Lower lobe of right lung (tissue), 2 donors: ENCODE measurements at places on chromosomes 7 and 10. TPM values are rescaled to one million over a fixed set of nuclear protein-coding genes. Genes with fewer than 3 reads are reported as not detected.

DNA sequence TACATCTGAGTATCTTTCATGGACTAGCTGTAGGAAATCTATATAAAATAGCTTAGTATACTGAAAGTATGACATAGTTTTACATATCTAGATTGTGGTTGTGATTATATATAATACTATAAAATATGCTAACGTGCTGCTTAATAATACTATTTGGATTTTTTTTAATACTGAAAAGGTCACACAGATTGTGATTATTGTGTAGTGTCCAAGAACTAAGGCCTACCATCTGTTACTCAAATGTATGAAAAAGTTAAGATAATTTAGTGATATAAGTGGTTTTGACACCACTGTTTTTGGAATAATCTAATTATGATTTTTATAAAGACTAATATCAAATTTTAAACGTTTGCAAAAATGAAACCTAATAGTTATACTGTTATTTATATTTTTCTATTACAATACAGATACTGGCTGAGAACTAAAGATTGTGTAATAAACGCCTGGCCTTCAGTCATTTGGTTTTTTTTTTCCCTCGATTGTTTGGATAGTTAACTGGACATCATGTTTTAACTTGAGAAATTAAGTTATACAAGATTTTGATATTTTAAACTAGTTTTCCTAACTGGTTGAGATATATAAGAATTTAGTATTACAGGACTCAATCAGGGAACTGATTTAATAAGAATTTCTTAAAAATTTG, 12.6 kb downstream of the PTEN start:
- DNase-seq, result no peak
- no peaks in the 10 kb centered on the region for H3K27me3 ChIP-seq
- no peak overlapping the region for H3K4me3 ChIP-seq
- no peak overlapping the region for H3K27ac ChIP-seq

GRCh38 chr10:103491729-103492364, 1.7 kb upstream of the NEURL1 start:
- H3K4me1 ChIP-seq, result peaks cover 17% of the 10 kb centered on the region
- H3K36me3 ChIP-seq, result no peaks in the 10 kb centered on the region
- H3K4me3 ChIP-seq, result no peak overlapping the region
- DNase-seq, result no peak
- no peak overlapping the region for H3K27ac ChIP-seq

GRCh38 chr7:11315666-11316258, 342.1 kb downstream of the PHF14 start:
- H3K4me1 ChIP-seq, result no peaks in the 10 kb centered on the region
- DNase-seq, result no peak
- no peaks in the 10 kb centered on the region for H3K27me3 ChIP-seq
- H3K27ac ChIP-seq, result no peak overlapping the region
- H3K4me3 ChIP-seq, result no peak overlapping the region

DNA sequence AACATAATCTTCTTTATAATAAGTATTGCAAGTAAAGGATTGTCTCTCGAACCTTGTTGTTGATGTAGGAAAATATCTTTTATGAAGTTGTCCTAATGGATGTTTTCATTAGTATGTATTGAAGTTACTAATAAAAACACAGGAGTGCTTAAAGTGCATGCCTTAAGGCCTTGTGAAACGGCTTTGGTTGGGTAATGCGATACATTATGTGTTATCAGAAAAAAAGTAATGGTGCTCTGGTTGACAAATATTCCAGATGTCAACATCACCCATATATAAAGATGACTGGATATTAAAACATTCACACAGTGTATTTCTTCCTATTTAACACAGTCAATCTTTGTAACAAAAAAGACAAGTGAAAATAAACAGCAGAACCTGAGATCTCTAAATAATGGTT, 310.7 kb downstream of the PRKG1 start:
- no peaks in the 10 kb centered on the region for H3K27me3 ChIP-seq
- no peak overlapping the region for H3K27ac ChIP-seq
- no peak for DNase-seq
- no peak overlapping the region for H3K4me3 ChIP-seq
- no peaks in the 10 kb centered on the region for H3K36me3 ChIP-seq

- no peaks in the 10 kb centered on the region for H3K36me3 ChIP-seq
- no peak overlapping the region for H3K4me3 ChIP-seq
- no peak for DNase-seq
These were observed 51.6 kb downstream of the CREB3L2 start for GRCh38 chr7:137950263-137950621.

GRCh38 chr7:147041438-147041837, 924.8 kb downstream of the CNTNAP2 start:
- no peaks in the 10 kb centered on the region for H3K27me3 ChIP-seq
- H3K4me3 ChIP-seq, result no peak overlapping the region
- H3K4me1 ChIP-seq, result no peaks in the 10 kb centered on the region
- no peaks in the 10 kb centered on the region for H3K36me3 ChIP-seq
- DNase-seq, result no peak

DNA sequence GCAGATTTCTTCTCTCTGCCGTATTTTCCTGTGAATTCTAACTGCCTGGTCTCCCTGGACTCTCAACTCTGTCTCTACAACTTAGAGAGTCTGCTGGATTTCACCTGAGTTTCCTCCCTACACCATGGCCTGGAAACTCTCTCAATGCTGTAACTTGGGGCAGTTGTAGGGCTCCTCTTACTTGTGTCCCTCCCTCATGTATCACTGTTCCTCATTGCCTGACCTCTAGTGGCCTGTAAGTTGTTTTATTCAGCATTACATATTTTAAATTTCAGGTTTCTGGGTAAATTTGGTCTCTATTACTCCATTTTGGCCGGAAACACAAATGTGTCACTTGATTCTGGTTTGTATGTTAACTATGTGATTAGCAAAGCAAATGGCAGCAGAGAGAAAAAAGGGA, 70.9 kb downstream of the DYNC1I1 start:
- no peaks in the 10 kb centered on the region for H3K4me1 ChIP-seq
- no peak for DNase-seq
- no peak overlapping the region for H3K27ac ChIP-seq

DNA sequence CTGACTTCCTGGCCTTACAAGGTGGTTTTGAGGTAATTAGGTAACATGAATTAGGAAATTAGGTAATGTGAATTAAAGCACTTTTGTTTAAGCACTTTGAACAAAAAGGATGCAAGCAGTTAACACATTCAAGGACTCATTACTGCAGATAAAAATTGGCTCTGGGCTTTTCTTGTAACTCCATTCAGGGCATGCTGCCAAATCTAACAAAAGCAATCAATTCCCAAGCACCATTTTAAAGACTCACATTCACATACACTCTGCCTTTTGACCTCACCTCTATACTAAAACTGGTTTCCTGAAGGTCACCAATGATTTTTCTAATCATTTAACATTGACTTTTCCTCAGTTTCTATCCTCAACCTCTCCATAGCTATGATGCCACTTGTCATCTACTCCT, 251.2 kb upstream of the RHOBTB1 start:
- no peaks in the 10 kb centered on the region for H3K27me3 ChIP-seq
- no peaks in the 10 kb centered on the region for H3K36me3 ChIP-seq
- H3K27ac ChIP-seq, result no peak overlapping the region
- no peak for DNase-seq
- no peak overlapping the region for H3K4me3 ChIP-seq

- peaks cover 44% of the 10 kb centered on the region for H3K4me1 ChIP-seq
- H3K4me3 ChIP-seq, result no peak overlapping the region
- H3K27ac ChIP-seq, result no peak overlapping the region
- no peak for DNase-seq
- no peaks in the 10 kb centered on the region for H3K27me3 ChIP-seq
- no peaks in the 10 kb centered on the region for H3K36me3 ChIP-seq
These were observed 21.7 kb downstream of the TRIM24 start for GRCh38 chr7:138481447-138482380.

- no peaks in the 10 kb centered on the region for H3K4me1 ChIP-seq
- no peaks in the 10 kb centered on the region for H3K27me3 ChIP-seq
- no peak overlapping the region for H3K4me3 ChIP-seq
- no peak overlapping the region for H3K27ac ChIP-seq
- no peak for DNase-seq
These were observed 179.2 kb upstream of the AUTS2 start for GRCh38 chr7:69418869-69419670.

GRCh38 chr7:46256870-46257661, 336.0 kb upstream of the IGFBP3 start:
- no peak for DNase-seq
- no peaks in the 10 kb centered on the region for H3K4me1 ChIP-seq
- H3K27me3 ChIP-seq, result no peaks in the 10 kb centered on the region

- H3K36me3 ChIP-seq, result no peaks in the 10 kb centered on the region
- H3K27ac ChIP-seq, result no peak overlapping the region
- no peak overlapping the region for H3K4me3 ChIP-seq
- no peak for DNase-seq
These were observed 431.2 kb upstream of the IGFBP3 start for GRCh38 chr7:46352004-46352954.

- H3K27me3 ChIP-seq, result no peaks in the 10 kb centered on the region
- H3K36me3 ChIP-seq, result no peaks in the 10 kb centered on the region
- no peak overlapping the region for H3K4me3 ChIP-seq
- no peak for DNase-seq
- no peak overlapping the region for H3K27ac ChIP-seq
- H3K4me1 ChIP-seq, result no peaks in the 10 kb centered on the region
These were observed 102.9 kb downstream of the AOAH start for GRCh38 chr7:36621396-36621795.

DNA sequence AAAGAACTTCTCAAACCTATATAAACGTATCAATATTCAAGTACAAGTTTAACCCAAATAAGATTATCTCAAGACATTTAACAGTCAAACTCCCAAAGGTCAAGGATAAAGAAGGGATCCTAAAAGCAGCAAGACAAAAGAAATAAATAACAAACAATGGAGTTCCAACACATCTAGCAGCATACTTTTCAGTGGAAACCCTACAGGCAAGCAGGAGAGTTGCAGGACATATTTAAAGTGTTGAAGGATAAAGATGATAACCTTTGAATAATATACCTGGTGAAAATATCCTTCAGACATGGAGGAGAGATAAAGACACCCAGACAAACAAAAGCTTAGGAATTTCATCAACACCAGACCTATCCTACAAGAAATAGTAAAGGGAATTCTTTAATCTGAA, 82.8 kb downstream of the TES start:
- no peak for DNase-seq
- no peaks in the 10 kb centered on the region for H3K27me3 ChIP-seq
- H3K4me1 ChIP-seq, result no peaks in the 10 kb centered on the region
- H3K27ac ChIP-seq, result no peak overlapping the region
- H3K4me3 ChIP-seq, result no peak overlapping the region

DNA sequence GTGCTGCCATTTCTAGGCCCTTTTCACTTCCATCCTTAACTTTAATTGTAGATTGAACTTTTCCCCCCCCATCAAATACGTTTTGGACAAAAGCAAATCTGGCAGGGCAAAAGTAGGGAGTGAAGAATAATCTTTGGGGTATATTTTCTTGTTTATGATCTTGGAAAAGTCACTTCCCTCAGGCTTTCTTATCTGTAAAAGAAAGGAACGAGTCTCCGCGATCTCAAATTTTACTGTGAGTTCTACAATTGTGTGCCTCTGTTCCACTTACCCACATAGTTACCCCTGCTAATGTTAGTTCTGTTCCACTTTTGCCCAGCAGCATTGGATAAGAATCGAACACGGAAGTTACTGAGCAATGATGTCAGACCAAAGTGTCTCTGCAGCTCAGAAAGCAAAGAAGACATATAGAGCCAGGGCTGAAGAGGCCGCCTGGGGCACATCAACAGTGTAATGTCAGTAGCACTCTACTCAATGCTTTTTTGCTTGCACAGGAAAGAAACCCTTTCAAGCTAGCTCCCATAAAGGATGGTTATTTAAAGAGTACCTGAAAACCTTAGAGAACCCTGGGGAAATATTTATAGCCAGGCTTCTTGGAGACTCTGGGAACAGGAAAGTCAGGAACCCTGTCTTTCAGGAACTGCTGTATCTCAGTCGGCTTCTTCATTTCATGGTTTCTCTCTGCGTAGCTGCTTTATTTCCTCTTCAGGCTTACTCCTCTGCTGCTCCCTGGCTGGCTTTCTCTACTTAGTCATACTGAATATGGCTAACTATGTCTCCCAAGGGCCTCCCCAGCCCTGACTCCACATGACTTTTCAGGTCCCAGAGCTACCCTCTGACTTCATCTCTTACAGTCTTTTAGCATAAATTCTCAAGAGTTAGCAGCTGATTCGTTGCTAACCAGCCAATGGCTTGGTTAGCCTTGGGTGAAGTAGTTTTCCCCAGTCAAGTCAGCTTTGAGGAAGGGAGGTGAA, 123.7 kb upstream of the FAM3C start:
- no peak for DNase-seq
- no peaks in the 10 kb centered on the region for H3K27me3 ChIP-seq
- no peak overlapping the region for H3K4me3 ChIP-seq
- H3K4me1 ChIP-seq, result no peaks in the 10 kb centered on the region

DNA sequence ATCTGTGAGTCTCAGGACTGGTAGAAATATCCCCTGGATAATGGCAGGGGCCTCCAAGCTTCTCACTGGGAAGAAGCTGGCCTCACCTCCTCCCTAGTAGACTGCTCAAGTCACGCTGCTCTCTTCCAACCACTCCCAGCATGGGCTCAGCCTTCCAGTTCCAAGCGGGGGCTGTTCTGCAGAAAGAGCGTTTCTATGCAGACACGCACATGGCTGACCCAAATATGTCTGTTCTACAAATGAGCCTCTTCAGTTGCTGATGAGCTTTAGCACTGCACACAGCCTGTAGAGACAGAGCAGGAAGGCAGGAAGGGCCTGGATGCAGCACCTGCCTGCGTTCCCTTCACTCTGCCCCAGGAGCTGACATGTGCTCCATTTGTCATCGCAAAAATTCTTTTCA, 523.9 kb upstream of the MGMT start:
- no peaks in the 10 kb centered on the region for H3K4me1 ChIP-seq
- DNase-seq, result no peak
- no peaks in the 10 kb centered on the region for H3K36me3 ChIP-seq
- no peak overlapping the region for H3K27ac ChIP-seq

DNA sequence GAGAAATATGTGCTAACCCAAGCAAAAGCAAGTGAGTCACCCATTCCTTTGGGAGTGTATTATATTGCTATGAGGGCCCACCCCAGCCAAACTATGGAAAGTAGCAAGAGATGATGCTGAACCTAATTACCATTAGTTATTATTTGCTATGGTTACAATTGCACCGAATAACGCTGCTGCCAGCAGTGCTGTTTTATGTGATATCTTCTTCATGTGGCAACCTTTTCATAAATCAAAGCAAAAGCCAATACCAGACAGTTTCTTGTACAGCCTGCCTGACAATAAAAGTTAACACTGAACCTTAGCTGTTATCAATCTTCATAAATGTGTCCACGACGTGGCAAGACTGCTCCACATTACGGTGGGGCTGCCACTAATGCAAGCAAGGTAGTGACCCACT, 241.7 kb upstream of the PLXNA4 start:
- H3K4me1 ChIP-seq, result no peaks in the 10 kb centered on the region
- no peaks in the 10 kb centered on the region for H3K36me3 ChIP-seq
- H3K27me3 ChIP-seq, result no peaks in the 10 kb centered on the region
- no peak overlapping the region for H3K27ac ChIP-seq
- H3K4me3 ChIP-seq, result no peak overlapping the region

Gene GALNT17
- 6.6 TPM for total RNA-seq

Gene STOX1
- total RNA-seq, result 2.5 TPM

Gene MMRN2
- 53.1 TPM for total RNA-seq

Gene KLF14
- not detected for total RNA-seq

Gene HOXA7
- 2.2 TPM for total RNA-seq
